Left lobe of liver (tissue), 2 donors: ENCODE measurements at places on chromosomes 7 and 10. TPM values are rescaled to one million over a fixed set of nuclear protein-coding genes. Genes with fewer than 3 reads are reported as not detected.

The MUC12 gene
- 0.05 TPM for total RNA-seq

The NOC3L gene
- total RNA-seq = 5.5 TPM

The GIMAP6 gene
- total RNA-seq = 6.5 TPM

The GCK gene
- 1.7 TPM for total RNA-seq

The SPDYE17 gene
- total RNA-seq = not detected

The UCMA gene
- total RNA-seq = not detected

The GFRA1 gene
- 75.2 TPM for total RNA-seq

The RNF148 gene
- total RNA-seq = 0.30 TPM

The CCDC172 gene
- total RNA-seq = not detected

The ADIRF gene
- total RNA-seq = 79.3 TPM

The NACAD gene
- total RNA-seq = 0.05 TPM

The TSPAN33 gene
- 33.7 TPM for total RNA-seq

- DNase-seq = no peak
Observed at GRCh38 chr10:176677-177076, 41.4 kb downstream of the ZMYND11 start.

DNA sequence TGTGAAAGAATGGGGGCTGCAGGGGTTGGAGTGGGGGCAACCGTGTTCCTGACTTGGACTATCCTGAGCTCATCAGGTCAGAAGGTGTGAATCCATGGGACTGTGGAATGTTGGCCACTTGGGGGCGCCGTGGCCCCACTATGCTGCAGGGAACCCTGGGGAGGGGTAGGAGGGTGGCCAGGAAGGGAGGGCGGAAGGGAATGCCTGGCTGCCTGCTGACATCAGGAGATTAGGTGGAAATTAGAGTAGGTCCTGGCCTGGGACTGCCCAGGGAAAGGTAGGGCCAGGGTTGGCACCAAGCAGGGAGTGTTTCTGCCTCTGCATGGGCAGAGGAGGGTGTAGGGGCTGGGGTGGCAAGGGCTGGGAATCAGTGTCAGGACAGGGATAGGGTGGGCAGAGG lies 65.8 kb upstream of the PRSS58 start:
- no peak for DNase-seq

DNA sequence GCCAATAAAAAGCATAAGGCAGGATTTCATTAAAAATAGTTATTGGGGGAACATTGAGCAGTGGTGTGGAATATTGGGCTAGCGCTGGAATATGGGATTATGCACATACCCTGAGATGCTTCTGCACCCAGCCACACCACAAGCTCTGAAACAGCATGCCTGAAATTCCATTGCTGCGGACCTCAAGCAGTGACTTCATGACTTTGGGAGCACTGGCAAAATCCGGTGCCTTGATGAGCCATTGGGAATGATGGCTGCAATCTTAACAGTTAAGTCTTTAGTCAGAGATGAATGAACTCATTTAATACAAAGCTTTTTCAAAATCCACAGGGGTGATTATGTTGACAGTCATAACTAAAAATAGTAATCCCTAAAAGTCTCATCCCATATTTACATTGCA lies 274.7 kb upstream of the MTPN start:
- DNase-seq = no peak

- no peak for DNase-seq
Observed at GRCh38 chr7:151388007-151388297, 21.9 kb downstream of the WDR86 start.

- no peak for DNase-seq
Observed at GRCh38 chr10:16929069-16929468, 111.8 kb upstream of the RSU1 start.

DNA sequence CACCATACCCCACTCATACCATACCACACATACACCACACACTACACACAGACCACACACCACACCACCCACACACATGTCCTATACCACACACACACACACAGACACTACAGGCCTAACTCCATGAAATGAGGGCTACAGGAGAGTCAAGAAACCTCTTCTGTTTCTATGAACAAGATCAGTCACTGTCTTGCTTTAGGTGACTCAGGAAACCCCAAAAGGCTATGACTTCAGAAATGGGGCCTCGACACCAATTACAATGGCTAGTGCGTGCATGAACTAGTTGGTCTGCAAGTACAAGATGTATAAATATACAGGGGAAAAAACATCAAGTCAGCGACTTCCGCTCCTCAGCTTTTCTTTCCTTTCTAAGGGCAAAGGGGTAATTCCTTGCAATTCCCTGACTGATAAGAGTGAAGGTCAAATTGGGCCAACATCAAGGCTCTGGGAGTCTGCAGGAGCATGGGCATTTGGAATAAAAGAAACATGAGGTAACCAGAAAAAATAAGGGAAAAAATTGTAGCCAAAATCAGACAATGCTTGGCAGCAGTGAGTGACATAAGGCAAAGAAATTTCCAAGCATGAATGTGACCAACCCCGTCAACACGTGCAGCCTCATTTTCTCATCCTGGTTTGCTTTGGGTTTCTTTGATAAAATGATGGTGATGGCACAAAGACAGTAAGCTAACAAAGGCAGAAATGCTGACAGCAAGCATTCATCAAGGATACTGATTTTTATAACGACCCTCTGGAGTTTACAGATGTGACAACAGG lies 1.5 kb downstream of the PKD1L1 start:
- DNase-seq = no peak

DNA sequence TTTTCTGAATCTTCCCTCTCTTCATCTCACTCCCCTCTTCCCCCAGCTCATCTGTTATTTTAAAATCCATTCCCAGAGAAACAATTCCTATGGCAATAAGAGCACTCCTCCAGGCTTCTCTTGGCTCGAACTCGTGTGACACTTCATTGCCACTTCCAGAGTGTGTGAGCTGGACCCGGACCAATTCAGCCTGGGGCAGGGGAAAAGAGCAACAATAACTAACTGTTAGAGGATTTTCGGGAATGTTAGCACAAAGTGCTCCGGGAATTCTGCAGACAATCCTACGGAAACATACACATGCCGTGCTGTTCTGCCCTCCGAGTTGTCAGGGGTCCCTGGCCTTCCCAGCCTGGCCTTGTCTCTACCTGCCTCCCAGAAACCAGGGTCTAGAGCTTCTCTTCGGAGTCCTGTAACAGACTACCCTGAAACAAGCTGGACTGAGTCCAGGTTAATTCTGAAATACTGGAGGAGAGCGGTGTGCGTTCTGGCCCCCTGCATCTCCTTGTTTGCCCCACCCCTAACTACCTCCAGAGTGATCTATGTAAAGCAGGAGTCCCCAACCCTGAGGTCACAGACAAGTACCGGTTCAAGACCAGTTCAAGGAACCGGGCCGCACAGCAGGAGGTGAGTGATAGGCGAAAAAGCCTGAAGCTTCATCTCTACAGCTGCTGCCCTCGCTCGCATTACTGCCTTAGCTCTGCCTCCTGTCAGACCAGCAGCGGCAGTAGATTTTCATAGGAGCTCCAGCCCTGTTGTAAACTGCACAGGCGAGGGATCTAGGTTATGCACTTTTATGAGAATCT lies 11.3 kb downstream of the COL26A1 start:
- DNase-seq = no peak

- DNase-seq = no peak
Observed at GRCh38 chr7:157138101-157138423, 664 bp upstream of the UBE3C start.

DNA sequence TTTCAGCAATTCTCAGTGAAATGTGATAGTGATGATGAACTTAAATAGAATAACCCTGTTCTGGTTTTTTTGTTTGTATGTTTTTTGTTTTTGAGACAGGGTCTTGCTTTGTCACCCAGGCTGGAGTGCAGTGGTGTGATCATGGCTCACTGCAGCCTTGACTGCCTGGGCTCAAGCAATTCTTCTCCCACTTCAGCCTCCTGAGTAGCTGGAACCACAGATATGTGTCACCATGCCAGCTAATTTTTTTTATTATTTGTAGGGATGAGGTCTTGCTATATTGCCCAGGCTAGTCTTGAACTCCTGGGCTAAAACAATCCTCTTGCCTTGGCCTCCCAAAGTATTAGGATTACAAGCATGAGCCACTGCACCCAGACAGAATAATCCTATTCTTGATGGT lies 14.3 kb upstream of the COL17A1 start:
- DNase-seq = no peak

DNA sequence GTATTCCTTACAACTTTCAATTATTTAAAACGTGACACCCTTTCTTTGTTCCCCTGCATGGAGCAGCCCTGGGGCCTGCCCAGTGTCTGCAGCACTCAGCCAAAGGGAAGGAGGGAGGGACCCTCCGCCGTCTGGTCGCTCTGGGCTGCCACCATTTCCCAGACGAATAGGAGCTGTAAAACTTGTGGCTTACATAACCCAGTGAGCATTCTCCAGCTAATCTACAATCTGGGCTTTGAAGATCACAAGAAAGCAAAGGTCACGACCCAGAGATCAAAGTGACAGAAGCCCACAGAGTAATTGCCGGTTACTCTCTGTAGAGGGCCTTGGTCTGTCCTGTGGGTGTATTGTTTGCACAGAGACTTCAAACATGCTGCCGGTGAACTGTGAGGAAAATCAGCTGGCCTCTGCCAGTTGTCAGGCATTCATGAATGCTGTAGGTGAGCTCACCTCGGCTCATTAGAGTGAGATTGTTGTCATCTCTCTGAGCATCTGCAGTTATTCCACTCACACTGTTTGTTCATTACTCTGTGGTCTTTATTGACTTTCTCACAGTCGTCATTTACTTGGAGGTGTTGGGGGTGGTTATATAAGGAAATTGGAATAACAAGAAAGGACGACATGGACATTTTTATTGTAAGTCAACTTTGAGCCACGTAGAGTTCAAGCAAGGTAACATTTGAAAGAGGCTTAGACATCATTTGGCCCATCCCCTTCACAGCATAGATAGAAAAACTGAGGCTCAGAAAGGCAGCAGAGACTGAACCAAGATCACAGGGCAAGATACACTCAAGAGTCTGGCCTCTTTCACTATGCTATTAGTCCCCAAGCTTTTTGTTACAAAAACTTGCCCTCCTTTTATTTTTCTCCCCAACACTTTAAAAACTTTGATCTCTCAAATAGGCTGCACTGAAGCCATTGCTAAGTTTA lies 619.8 kb downstream of the LRMDA start:
- DNase-seq = peak; percentile 73

DNA sequence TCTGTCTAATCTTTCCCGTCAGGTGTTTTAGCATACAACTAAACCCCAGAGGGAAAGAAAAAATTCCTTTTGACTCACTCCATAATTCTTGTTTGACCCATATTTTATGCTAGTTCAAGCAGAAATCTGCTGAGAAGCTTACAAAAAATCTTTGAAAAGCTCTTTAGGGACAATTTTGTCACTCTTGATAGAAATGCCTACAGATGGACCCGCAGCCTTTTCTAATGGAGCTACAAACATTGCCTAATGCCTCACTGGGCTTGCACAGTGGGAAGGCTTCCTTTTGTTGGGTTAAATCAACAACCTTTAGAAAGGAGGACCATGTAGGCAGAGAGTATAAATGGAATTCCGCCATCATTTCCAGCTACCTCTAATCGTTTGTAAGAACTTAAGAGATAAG lies 344.5 kb downstream of the PCLO start:
- no peak for DNase-seq

GRCh38 chr10:48478469-48478868 lies 126.4 kb downstream of the ARHGAP22 start:
- DNase-seq = peak; percentile 30

GRCh38 chr7:79332091-79332490 lies 121.4 kb downstream of the MAGI2 start:
- no peak for DNase-seq

DNA sequence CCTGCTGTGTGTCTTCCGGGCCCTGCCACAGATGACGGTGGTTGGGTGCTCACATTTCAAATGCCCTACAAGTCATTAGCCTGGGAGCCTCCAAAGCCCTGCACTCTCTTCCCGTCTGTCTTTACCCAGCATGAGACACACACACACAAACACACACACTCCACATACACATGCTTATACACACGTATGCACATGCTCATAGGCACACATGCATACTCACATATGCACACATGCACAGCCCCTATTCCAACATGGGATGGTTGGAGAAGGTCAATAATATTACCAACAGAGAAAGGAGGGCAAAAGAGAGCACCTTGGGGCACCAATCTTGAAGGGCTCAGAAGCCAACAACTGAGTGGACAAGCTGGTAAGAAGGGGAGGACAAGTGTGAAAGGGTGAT lies 19.0 kb downstream of the SUN3 start:
- DNase-seq = no peak

DNA sequence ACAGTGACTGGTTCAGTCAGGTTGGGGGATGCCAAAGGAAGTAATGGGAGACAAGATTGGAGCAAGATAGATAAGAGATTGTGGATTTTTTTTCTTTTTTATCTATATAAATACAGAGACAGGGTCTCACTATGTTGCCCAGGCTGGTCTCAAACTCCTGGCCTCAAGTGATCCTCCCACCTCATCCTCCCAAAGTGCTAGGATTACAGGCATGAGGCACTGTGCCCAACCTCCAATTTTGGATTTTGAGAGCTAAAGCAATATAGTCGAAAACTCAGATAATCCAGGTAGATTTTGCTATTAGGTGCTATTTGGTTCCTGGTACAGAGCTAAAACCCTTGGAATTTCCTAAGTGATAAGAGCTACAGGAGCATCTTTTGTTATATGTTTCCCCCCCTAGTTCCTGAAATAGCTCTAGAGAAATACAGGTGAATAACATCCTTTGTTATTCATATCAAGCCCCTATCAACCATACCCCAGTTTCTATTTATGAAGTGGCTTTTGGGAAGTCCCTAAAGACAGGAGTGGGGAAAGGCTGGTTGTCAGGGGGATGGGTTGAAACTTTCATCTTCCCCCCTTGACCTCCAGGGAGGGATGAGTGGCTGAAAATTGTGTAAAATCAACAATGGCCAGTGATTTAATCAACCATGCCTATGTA lies 151.2 kb downstream of the CFTR start:
- DNase-seq = no peak

GRCh38 chr10:132487241-132488135 lies 50.1 kb upstream of the INPP5A start:
- no peak for DNase-seq

DNA sequence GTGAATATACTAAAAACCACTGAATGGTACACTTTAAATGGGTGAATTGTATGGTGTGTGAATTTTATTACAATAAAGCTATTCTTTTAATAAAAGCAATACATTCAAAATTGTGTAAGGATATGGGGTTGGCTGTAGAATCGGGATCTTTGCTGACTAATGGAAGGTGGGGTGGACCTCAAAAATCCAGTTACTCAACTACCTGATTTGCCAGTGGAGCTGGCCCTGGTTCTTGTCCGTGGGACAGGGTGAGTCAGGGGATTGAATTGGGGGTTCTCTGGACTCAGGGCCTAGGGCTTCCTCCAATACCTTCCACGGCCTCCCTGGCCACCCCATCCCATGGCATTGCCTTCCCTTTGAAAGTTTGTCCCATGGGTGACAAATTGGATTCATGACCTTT lies 13.5 kb upstream of the RABGEF1 start:
- DNase-seq = no peak
